ENCODE measurements at places on chromosomes 3 and 15.

GRCh38 chr3:8445861-8446260, 55.8 kb upstream of the LMCD1 start:
- DNase-seq, result no peak

- no peak for DNase-seq
Measured at GRCh38 chr3:59545374-59545773, 495.5 kb upstream of the CFAP20DC start.

DNA sequence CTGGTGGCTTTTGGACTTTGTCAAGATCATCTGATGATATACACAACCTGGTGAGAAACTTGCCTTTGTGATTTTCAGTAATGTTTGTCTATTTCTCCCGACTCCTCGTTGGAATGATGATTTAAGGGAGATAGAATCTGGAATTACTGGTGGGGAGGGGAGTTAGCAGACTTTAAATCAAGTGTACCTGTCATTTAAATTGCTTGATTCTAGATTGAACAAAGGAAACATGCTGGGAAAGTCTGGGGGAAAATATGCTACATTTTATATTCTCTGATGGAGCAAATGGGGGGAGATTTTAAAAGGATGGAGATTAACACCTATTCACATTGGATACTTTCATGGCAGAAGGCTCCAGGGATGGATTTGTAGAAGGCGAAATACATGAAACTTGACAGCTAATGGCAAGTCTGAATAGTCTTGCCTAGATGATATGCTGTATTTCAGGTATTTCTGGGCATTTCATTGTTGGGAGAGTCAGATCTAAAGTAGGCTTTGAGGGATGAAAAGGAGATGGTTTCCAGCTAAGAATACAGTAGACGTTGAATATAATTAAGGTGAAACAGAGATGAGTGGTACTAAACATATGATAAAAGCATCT, 189.1 kb upstream of the PDZRN3 start:
- DNase-seq, result no peak

GRCh38 chr15:69802432-69802831, 295.3 kb downstream of the TLE3 start:
- no peak for DNase-seq

DNA sequence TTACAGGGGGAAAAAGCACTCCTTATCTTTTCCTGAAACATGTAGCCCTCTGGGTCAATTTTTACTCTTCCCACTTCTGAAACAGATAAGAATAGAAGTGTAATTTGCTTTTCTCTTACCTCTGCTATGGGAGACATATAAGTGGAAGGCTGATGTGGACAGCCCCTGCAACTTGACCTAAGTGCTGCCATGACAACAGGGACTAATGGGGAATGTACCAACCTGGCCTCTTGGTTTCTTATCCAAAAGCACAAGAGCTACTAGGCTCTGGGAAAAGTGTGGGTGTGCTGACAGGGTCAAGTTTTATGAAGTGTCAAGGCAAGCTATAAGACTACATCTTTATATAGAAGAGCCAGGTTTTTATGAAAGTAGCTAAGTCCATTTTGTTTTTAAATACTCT, 1246.5 kb downstream of the OTOL1 start:
- no peak for DNase-seq

DNA sequence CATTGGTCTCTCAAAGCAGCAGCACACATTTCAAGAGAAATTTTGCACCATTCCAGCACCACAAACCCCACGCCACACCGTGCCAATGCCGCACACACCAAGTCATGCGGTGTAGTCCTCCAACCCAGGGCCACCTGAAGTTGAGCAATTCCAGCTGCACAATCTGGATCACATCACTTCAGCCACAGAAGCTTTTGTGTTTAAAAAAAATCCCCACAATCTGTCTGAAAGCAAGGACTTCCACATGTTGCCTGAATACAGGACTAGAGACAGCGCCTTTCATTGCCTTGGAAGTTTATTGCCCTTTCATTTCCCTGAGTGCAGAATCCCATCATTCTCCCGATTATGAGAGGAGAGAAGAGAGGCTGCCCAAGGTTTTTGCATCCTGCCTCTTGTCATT, 175.6 kb upstream of the BCL6 start:
- DNase-seq, result no peak

GRCh38 chr3:56833022-56833421, 31.3 kb upstream of the ARHGEF3 start:
- DNase-seq, result no peak

- no peak for DNase-seq
Measured at GRCh38 chr15:45106002-45106790, 7.8 kb downstream of the DUOX2 start.

- DNase-seq, result no peak
Measured at GRCh38 chr3:43366885-43367284, 80.5 kb downstream of the SNRK start.

Measured in HAP-1 (cell line).